Femur (tissue), 1 donor: ENCODE measurements at places on chromosomes 4 and X.

DNA sequence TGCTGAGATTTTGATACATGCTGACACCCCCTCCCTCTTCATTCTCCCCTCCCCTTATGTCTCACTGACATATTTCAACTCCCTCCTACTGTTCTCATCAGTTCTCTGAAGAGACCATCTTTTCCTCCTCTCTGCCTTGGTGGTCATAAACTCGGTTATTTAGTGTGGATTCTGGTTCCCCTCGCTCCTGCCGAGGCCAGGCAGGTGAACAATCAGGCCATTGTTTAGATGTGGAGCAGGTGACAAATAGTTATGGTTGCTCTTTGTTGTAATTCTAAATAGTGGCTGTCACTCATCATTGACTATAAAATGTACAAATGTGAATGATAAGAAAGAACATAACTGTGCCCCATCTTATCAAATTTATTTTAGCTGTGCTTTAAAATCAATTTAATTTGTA is 324.6 kb downstream of the BCOR start:
- DNase-seq = no peak

DNA sequence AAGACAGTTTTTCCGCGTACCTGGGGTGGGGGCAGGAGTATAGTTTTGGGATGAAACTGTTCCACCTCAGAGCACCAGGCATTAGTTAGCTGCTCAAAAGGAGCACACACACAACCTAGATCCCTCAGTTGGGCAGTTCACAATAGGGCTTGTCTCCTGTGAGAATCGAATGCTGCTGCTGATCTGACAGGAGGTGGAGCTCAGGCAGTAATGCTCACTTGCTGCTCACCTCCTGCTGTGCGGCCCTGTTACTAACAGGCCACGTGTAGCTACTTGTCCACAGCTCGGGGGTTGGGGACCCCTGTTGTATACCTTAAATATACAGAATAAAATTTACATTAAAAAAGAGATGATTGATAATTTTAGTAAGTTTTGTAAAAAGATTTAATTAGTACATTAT is 191.5 kb downstream of the SLC7A11 start:
- no peak for DNase-seq

DNA sequence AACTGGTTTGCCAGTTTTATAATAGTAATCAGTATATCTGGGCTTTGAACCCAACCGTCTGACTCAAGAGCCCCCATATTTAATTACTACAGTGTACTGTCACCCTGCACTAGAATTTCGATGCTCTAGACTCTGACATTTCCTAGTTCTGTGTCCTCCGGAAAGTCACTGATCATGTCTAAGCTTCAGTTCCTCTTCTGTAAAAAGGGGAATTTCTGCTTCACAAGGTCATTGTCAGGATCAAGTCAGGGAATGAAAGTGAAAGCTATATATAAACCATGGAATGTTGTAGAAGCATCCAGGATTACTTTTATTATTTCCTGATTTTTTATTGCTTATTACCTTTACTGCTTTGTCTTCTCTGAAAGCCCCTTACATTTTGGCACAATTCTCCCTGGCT is 4.0 kb upstream of the KCNIP4 start:
- no peak for DNase-seq

DNA sequence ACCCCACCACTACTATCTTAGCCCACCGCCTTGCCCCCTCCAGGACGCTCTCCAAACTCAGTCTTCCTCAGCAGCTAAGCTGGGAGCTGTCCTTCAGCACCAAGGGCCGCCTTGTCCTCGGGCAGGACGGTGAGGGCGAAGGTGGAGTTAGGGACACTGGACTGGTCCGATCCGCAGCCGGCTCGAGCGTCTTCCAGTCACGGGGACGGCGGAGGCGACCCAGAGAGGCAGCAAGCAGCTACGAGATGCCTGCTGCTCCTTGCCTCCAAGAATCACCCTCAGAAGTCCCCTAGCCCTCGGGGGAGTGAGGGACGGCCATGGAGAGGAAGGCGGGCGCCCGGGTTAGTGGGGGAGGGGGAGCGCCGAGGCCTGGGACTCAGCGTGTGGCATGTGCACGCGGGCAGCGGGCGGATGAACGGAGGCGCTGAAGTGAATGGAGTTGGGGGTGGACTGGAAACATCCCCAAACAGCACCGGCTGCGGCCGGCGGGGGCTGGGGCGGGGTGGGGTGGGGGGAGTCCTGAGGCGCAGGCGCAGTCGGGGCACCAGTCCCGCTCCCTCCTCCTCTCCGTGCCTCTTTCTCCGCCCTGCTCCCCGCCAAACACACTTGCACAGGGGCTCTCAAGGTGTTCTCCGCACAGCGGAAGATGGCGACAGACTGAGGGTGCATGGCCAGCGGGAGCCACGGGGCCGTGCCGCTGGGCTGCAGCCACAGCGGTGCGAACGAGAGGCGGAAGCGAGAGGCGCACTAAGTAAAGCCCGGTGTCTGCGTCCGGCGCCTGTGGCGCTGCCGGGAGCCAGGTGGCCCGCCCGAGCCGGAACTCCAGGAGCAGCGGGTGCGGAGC is at the start of gene NALF2:
TSS of gene NALF2 (plus strand) at position 545 of the 844 bp plus-strand sequence. CDS start 957 bp downstream, outside the sequence.
- DNase-seq = peak; percentile 77

GRCh38 chrX:24282381-24283126 is 31.3 kb downstream of the SUPT20HL2 start:
- peak; percentile 33 for DNase-seq

DNA sequence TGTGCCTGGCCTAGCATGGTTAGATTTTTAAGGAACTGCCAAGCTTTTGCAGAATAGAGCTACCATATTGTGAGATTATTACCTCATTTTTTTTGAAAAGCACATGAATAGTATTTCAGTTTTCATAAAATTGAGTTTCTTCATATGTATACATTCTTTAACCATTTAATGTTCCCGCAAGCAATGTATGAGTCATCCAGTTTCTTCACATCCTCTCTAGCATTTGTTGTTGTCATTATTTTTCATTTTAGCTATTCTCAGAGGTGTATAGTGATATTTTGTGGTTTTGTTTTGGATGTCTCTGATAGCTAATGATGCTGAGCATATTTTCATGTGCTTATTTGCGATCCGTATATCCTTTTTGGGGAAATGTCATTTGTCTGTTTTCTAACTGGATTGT is 74.9 kb downstream of the GLUD2 start:
- no peak for DNase-seq

DNA sequence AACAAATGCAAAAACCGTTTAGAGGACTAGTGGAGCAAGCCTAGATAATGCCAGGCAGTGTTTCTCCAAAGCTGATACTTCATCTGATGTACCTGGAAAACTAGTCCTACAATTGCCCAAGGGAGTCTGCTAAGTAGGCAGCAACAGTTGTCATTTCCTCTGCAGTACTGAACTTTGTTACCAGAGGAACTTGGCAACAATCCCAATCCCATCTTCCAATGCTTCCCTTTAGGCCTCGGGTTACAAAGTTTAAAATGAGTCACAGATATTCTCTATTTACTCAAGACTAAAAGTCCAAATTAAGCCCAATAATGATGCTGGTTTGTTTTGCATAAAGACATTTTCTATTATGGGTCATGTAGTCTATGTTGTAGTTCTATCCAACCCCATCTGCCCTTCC is 120.0 kb upstream of the GLRA2 start:
- no peak for DNase-seq

- no peak for DNase-seq
Observed at GRCh38 chr4:139641218-139641617, 24.4 kb upstream of the MGST2 start.

- DNase-seq = no peak
Observed at GRCh38 chr4:151260526-151260925, 16.4 kb upstream of the PRSS48 start.

- no peak for DNase-seq
Observed at GRCh38 chr4:93842601-93843252, 14.2 kb downstream of the ATOH1 start.

DNA sequence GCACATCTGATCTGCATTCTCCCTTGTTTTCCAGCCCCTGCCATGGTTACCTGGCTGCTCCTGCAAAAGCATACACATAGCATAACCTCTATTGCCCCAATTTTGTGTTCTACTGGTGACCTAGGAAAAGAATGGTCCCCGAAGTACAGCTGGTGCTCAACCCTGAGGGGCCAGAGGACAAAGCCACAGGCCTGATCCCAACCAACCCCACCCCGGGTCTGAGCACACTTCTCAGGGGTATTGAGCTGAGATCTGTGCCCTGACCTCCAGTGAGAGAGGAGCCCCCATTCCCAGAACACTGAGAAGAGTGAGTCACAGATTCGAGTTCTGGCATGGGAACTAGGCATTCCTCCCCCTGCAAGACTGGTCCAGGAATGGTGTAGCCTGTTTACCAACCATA is 465.5 kb upstream of the ACTRT1 start:
- no peak for DNase-seq

- no peak for DNase-seq
Observed at GRCh38 chr4:42277291-42277690, 120.0 kb upstream of the SHISA3 start.

DNA sequence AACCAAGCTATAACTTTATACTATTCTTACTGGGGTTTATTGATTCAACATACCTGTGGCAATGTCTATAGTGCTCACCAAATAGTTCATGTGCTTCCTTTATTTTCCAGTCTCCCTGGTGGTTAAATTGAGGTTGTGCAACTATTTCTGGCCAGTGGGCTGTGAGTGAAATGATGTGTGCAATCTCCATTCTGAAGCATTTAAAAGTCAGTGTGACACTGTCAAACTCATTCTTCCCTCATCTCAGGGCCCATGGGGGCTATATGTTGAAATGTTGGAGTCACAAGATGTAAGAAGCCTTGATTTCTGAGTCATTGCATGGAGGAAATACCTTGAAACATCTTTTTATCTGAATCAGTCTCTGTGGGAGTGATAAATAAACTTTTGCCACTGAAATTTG is 414.3 kb upstream of the RPS6KA3 start:
- no peak for DNase-seq

DNA sequence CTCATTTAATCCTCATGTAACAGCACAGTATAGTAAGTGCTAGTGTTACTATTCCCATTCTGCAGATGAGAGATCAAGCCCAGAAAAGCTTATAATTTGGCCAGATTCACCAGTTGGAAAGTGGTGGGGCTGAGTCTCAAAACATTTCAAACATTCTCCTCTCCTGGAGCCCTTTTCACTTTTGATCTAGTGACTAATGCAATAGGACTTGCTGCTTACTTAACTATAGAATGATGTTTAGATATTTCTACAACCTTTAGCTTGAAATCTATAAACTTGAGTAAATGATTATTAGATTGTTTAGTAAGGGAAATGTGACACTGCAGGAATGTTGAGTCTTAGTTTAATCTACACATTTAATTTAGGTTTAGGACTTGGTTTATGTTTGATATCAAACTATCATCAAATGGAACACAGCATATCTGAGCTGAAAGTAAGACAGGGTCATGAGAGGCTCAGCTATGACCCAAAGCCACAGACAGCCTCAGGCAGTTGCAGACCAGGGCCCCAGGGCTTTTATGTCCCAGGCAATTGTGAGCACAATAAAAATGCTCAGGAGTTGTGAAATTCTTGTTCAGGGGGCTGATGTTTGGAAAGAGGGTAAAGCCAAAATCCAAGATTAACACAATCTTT is 199.5 kb upstream of the HS3ST1 start:
- no peak for DNase-seq

DNA sequence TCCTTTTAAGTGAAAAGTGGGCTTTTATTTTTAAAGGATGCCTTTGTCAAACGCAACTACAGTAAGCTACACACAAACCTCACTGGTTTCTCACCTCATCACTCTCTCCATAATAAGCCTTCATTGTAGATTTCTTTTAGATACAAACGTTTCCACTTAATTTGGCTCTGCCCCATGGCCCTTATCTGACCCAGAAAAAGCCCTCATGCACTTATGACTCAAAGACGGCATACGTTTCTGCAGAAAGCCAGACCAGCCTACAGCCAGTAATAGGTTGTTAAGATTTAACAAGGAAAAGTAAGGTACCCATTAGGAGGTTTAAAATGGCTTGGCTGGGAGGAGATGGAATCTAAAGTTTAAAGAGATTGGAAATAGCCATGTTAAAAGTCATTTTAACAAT is 914.6 kb upstream of the INTU start:
- no peak for DNase-seq

GRCh38 chr4:76767983-76768382 is 130.0 kb downstream of the SOWAHB start:
- no peak for DNase-seq

DNA sequence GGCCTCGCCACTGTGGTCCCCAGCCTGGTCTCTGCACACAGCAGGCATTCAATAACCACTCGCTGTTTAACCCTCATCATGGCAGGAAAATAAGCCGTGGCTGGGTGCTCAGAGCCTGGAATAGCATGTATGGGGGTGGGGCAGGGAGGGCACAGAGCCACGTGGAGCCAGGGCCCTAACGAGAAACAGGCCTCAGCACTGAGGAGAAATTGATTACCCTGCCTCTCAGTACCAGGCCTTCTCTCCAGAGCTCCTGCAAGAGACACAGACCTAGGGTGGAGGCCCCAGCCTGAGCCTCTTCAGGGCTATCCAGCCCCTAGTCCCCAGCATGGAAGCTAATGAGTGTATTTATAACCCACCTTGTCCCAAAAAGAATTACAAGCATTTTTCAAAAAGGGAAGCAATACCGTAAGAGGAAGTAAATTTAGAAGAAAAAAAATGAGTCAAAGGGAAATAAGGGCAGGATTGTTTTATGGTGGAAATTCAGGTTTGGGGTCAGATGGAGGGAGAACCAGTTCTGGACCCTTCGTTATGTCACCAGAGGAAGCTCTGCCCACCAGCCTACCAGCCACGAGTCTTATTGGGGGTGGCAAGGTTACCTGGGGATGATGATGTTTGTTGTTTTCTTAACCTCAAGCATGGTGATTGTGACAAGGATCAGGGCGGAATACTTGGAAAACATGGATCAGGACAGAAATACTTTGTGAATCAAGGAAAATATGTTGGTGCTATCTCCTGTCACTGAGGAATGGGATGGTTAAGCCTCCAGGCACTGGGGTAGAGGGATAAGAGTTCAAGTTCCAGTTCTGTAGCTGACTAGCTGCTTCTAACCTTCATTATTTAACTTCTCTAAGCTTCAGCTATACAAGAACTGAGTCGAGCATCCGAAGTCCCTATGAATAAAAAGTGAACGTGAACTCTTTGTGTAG is 101.9 kb upstream of the RBPJ start:
- no peak for DNase-seq

DNA sequence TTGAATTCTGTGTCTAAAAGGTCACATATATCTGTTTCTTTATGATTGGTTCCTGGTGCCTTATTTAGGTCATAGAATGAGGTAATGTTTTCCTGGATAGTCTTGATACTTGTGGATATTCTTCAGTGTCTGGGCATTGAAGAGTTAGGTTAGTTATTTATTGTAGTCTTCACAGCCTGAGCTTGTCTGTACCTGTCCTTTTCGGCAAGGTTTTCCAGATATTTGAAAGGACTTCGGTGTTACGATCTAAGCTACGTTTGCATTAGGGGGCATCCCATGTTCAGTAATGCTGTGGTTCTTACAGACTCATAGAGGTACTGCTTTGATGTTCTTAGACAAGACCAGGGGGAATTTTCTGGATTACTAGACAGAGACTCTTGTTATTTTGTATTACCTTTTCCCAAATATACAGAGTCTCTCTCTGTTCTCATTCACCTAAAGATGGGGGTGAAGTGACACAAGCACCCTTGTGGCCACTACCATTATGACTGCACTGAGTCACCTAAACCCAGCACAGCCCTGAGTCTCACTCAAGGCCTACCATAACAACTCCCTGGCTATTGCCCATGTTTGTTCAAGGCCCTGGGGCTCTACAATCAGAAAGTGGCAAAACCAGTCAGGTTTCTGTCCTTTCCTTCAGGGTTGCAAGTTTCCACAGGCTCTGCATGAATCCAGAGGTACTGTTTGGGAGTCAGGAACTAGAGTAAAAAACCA is 30.1 kb upstream of the CYSLTR1 start:
- DNase-seq = no peak
